ENCODE measurements at places on chromosomes 3 and 15. TPM values are rescaled to one million over a fixed set of nuclear protein-coding genes. Genes with fewer than 3 reads are reported as not detected.

- DNase-seq, result no peak
Measured at GRCh38 chr3:112751564-112752512, 94.8 kb downstream of the CD200R1L start.

DNA sequence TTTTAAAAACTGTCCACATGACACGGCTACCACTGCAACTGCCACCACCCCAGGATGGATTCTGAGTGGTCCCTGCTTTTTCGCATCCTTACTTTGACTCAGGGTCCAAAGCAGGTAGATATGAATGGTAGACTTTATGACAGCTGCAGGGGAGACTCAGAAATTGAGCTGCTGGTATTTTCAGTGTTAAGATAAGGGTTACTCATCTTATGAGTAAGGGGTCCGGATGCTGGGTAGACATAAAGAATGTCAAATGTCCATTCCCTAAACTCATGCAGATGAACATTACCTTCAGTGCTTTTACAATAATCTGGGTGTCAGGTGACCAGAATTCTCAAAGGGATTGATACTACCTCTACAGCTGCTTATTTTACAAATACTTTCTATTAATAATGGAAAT lies 25.9 kb upstream of the BBX start:
- no peak for DNase-seq

DNA sequence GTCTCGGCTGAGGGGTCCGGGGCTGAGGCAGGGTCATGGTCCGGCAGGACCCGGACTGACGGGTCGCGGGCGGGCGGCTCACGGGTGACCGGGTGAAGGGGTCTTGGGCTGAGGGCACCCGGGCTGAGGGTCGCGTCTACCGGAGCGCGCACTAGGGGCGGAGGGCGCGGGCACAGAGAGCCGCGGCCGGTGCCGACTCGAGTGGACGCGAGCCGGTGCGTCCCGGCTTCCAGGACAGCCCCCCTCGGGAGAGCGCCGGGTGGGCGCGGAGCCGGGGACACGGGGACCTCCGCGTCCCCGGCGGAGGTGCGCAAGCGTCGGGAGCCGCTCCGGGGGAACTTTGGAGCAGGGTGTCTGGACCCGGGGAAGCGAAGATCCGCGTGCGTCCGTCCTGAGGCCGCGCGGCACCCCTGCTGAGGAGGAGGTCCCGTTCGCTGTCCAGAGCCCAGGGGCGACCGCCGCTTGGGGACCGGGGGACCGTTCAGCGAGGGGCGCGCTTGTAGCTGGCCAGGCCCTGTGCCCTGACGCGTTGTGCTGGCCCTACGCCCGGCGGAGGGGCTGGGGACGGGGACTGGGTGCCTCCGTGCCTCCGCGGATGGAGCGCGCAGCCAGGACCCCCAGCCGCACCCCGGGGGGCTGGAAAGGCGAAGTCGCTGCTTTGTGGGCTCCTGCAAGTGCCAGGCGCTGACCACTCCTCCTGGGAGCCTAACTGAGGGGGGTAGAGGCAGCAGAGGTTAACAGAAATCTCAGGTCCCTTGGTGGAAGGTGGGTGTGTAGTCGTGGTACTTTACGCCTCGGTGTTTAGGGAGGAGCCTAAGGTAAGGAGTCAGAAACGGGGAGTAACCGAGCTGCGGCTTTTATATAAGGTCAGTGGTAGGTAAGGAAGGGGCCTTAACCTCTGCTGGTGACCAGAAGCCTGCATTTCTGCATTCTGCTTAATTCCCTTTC lies at the start of gene PPARG:
Gene PPARG, plus strand, starts transcription at position 889 of the 948 bp plus-strand sequence. CDS start 90,642 bp downstream, outside the sequence.
- DNase-seq, result no peak

DNA sequence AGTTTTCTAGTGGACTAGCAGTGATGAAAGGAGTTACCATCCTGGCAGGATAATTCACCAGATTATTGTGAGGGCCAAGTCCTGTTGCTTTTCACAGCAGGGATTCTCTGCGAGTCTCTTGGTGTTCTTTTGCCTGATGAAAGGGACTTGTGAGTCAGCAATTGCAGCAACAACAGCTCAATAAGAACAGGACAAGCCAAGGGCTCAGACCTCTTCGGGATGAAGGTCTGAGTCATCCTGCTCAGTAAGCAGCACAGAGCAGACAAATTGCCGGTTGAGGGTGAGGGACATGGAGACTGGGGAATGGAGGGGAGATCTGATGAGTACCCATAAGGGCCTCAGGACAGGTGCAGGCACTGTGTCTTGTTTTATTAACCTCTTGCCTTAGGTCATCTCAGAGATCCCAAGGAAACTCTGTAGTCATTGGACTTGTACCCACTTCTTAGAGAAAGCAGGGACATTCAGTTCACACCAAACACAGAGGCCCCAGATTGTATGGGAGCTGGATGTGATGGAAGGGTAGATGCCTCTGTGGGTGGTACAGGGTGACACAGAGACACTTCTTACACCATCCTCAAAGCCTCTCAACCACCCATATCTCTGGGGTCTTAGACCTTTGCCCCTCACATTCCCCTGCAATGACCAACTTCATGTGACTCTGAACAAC lies 173.8 kb upstream of the TLE3 start:
- DNase-seq, result no peak

GRCh38 chr15:36364377-36364776 lies 215.0 kb upstream of the CDIN1 start:
- no peak for DNase-seq

DNA sequence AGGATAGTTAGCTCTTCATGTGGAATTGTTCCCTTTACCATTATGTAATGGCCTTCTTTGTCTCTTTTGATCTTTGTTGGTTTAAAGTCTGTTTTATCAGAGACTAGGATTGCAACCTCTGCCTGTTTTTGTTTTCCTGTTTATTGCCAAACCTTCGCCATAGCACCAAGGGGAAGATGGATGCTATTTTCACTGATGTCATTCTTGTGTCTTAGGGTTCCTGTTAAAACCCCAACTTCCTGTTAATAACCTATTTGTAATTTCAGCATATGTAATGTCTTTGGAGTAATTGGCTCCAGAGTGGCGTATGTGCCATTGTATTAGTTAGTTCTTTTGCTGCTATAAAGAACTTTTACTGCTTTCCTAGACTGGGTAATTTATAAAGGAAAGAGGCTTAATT lies 10.8 kb downstream of the SAMMSON start:
- no peak for DNase-seq

DNA sequence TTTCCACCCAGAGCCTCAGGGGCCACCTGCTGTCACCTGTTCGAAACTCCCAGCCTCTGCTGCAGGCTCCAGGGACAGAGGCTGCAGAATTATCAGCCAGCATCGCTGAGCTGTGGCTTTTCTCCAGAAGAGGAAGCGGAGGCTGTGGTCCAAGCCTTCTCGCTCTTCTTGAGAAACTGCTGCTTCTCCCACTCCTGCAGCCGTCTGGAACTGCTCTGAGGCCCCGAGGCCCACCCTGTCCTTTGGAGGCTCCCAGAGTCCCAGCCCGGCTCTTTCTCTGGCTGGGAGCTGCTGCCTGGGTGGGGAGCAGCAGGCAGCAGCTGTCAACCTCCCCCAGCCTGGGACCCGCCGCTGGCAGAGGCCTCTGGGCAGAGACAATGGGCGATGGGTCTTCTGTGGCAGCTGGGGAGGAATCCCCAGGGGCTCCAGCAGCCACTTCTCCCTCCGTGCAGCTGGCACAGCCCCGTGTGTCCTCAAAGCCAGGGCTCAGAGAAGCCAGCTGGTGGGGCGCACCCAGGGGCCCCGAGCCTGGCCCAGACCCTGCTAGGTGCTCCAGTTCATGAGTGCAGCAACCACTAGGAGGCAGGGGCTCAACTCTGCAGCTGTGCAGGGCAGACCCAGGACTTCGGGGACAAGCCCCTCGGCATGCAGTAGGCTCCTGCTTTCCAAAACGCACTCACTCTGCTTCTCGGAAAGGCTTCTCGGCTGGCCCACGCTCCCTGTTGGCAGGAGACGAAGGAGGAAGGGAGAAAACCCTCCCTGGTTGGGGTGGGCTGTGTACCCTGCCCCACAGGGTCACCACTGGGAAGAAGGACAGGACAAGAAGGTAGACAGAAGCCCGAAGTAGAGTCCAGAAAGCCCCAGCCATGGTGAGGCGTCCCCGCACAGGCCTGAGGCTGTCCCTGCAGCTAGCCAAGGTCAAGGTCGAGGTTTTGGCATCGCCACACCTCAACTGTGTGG lies 49.9 kb upstream of the FURIN start:
- DNase-seq, result no peak

- DNase-seq, result no peak
Measured at GRCh38 chr3:71366988-71367604, 216.4 kb downstream of the FOXP1 start.

- no peak for DNase-seq
Measured at GRCh38 chr3:13393427-13394360, 26.4 kb downstream of the NUP210 start.

DNA sequence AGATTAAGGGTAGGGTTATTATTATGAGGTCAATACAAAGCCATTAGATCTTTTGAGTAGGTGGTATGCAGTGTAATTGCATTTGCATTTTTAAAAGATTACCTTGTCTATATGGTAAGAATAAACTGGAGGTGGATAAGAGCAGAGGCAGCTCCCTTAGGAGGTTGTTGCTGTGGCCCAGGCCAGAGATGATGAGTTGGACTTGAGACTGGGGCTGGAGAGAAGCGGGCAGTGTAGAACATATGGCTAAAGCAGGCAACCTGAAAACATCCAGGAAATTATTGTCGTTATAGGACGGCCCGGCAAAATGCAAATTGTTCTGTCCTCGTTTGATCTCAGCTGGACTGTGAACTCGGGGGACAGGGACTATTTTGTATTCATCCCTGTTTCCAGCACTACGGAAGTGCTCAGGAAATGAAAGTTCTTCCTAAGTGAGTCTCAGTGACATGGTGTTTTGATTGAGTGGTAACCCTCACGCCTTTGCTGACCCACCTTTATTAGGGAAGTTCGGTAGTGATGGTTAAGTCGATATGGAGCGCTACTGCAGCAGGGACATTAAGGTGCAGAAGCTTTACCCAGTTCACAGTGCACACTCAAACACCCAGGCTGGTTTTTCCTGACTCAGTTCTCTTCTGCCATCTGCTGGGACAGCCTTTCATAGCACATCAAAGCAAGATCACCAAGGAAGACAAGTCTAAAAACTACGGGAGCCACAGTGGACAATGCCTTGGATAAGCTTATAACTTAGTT lies 27.2 kb upstream of the VPS33B start:
- DNase-seq, result peak; percentile 43

GRCh38 chr15:64775551-64776401 lies at the start of gene RBPMS2:
Gene RBPMS2, minus strand, starts transcription at chr15:64775589. Its CDS starts 270 bp downstream, at chr15:64775319.
- DNase-seq, result no peak

DNA sequence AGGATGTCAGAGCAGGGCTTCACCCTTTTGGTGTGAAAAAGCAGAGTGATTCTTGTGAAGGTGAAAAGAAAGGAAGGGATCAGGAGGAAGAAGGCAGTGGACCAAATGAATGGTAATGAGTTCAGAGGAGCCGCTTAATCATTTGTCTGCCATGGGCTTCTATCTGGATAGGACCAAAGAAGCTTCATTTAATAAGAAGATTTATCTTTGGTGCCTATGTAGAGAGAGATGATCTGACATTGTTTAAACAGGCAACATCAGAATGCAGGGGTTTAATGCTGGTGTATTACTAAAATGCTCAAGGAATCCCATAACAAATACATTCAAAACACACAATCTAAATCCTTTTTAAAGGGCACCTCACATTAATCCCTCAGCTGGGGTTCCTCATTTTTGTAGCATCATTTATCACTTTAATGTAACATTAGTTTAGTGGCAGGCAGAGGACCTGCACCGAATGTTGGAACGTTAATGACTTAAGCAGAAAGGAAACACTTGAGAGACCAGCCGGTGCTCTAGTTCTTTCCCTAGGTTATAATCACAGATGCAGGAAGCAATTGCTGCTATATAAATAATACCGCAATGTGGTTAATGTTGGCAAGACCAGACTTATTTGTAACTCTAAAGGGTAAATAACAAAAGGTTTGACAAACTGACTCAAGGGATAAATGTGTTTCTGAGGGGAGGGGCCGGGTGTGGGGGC lies 27.9 kb upstream of the IL1RAP start:
- no peak for DNase-seq

- peak; percentile 16 for DNase-seq
Measured at GRCh38 chr3:46566040-46566641, at the start of gene LRRC2. Gene LRRC2, minus strand, starts transcription at chr3:46566302. Its CDS starts 14,711 bp downstream, at chr3:46551591.

- no peak for DNase-seq
Measured at GRCh38 chr3:184306341-184306972, 7.4 kb downstream of the PSMD2 start.

GRCh38 chr15:29396176-29396811 lies 126.7 kb upstream of the NSMCE3 start:
- DNase-seq, result no peak

- DNase-seq, result peak; percentile 66
Measured at GRCh38 chr3:150384296-150385212, 23.5 kb upstream of the TSC22D2 start.

DNA sequence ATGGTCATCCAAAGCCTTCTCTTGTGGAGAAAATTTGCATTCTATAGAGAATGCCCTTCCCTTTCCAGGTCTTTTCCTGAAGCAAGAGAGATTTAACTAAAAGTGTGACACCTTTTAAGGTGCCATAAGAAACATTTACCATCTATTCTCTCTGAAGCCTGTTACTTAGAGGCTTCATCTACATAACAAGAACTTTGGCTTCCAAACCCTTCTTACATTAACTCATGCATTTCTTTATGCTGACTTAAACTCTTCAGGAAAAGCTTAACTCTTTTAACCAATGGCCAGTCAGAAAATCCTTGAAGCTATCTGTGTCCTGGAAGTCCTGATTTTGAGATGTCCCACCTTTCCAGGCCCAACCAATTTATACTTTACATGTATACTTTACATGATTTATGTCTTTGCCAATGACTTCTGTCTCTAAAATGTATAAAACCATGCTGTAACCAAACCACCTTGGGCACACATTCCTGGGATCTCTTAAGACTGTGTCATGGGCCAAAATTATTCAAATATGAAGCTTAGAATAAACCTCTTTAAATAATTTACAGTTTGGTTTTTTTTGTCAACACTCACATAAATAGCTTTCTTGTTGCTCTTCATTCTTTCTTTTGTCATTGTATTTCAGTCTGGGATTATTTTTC lies 472.6 kb upstream of the NECTIN3 start:
- no peak for DNase-seq

DNA sequence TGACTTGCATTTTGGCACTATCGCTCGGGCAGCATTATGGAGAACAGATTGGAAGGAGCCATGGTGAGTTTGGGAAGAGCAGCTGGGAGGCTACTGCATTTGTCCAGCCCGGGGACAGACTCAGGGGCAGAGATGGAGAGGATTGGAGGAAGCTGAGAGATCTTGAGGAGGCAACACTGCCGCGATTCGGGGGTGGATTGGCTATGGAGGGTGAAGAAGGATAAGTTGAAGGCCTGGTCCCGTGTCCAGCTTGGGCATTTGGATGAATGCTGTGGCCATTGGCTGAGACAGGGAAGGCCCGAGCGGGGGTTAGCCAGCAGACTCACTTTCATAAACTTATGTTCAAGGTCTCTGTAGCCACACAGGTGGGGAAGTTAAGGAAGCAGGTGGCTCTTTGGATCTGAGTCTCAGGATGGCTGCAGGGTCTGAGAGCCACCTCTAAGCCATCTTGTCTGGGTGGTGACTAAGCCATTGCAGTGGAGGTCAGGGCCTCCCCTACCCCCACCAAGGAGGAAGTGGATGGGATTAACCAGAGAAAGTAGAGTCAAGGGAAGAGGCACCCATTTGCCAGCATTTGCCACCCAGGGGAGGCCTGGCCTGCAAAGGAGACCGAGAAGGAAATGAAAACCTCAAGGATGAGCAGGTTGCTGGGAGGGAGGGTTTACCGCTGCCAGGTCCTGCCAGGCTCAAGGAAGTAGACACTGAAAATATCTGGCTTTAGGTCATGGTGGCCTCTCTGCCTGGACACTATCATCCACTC lies 144.0 kb upstream of the TLE3 start:
- no peak for DNase-seq

SH3GL3 gene
- total RNA-seq, result not detected

DNASE1L3 gene
- total RNA-seq, result not detected

All from activated naive CD8-positive, alpha-beta T cell treated with anti-CD3 and anti-CD28 coated beads for 36 hours (primary cell).